Activated CD4-positive, alpha-beta memory T cell treated with anti-CD3 and anti-CD28 coated beads for 36 hours (primary cell): ENCODE measurements at places on chromosomes 6 and 20.

DNA sequence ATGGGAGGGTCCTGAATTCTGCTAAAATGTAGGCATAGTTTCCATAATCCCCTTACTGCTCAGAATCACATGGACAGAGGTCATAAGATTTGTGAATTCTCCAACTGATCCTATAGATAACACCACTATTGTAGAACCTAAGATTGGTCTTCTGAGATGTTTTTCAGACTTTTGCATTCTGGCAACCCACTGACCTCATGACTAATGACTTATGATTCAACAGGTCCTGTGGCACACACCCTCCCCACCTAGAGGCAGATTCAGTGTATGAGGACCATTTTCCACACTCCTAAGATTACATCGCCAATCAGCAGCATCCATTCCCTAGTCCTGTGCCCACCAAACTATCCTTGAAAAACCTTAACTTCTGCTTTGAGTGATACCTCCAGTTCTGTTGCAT, 207.2 kb downstream of the BTBD9 start:
- DNase-seq: peak; percentile 13

GRCh38 chr6:11815231-11815630, 36.6 kb upstream of the ADTRP start:
- no peak for DNase-seq

DNA sequence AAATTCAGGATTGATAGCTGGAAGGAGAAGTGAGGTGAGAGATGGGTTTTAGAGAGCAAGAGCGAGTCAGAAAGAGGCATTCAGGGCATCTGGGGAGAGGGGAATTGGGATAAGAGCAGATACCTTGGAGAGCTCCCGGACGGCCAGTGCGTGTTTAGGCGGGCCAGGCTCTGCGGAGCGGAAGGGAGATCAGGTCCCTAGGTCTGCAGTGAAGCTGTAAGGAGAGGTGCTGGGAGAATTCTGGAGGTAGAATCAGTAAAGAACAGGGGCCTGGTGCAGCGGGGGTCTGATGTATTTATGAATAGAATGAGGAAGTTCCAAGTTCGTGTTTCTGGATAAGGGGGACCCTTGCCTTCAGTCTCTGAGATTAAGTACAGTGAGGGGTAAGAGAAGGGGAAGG, 47.4 kb upstream of the FAM83D start:
- no peak for DNase-seq

DNA sequence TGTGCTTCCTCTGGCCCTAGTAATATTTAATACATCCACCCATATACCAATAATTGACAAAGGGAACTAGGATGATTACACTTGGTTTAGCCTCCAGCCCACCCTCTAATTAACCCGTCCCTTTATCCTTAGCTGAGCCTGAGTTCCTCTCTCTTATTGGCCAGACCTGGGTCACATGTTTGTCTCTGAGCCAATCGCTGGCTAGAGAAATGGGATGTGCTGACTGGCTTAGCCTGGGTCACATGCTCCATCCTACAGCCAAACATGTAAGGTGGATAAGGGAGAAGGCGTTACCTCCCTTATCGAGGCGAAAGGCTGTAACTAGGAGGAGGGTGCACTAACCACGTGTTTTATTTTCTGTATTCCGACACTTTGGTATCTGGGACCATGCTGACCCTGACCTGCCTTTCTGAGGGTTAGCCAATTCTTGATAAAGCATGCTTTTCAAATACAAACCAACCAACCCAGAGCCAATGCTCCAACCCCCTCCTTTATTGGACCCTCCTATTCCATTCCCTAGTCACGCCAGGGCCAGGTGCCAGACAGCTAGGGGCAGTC, 262.7 kb downstream of the PREX1 start:
- DNase-seq: no peak

DNA sequence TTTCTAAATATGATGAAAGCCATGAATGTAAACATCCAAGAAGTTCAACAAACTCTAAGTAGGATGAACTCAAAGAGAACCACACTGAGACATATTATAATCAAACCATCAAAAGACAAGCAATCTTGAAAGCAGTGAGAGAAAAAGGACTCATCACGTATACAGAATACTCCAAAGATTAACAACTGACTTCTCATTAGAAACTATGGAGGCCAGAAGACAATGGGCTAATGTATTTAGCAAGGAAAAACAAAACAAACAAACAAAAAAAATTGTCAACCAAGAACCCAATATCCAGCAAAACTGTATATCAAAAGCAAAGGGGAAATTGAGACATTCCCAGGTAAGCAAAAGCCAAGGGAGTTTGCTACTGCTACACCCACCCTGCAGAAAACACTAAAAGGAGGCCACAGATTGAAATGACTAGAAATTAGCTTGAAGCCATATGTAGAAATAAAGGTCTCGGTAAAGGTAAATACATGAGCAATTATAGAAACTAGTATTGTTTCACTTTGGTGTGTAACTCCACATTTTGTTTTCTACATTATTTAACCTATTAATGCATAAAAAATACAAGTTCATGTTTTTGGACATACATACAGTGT, 301.1 kb upstream of the QKI start:
- no peak for DNase-seq

GRCh38 chr20:37853823-37854375, 49.0 kb upstream of the VSTM2L start:
- DNase-seq: no peak

- no peak for DNase-seq
These were observed 25.0 kb downstream of the TTK start for GRCh38 chr6:80029470-80029869.
